Brain pericyte (primary cell): ENCODE measurements at places on chromosomes 16 and 17.

- DNase-seq = no peak
Measured at GRCh38 chr16:19700319-19700781, 17.7 kb downstream of the KNOP1 start.

DNA sequence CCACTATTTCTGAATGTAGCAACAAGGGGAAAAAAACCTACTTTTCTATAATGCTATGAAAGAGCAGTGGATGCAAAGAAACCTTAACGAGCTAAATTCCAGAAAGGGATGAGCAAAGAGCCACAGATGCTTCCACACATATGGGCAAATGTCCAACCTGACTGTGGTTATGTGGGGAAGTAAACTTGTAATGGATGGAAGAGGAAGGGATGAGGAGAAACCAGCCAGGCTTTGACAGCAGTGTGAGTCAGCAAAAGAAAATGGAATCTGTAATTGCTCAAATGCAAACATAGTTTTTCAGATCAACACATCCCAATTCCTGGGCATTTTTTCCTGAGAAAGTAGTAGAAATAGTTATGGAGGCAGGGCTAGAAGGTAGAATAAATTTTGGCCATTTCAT, 204.8 kb upstream of the CPHXL start:
- no peak for DNase-seq

- no peak for DNase-seq
Measured at GRCh38 chr17:73968680-73969079, 234.8 kb upstream of the RPL38 start.

DNA sequence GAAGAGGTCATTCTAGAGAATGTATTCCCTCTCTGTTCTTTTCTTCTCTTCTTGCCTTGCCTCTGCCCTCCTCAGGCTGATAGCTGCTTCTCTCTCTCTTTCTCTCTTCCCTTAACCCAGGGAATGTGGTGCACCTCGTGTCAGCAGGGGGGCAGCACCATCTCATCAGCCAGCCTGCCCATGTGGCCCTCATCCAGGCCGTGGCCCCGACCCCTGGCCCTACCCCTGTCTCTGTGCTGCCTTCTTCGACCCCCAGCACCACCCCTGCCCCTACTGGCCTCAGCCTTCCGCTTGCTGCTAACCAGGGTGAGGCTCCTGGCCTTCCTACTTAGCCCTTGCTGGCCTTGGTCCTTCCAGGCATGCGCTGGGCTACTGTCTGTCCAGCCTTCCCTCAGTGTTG, 23.5 kb downstream of the SRCAP start:
- DNase-seq = no peak

GRCh38 chr16:72508191-72508590, 336.2 kb upstream of the PMFBP1 start:
- DNase-seq = no peak

- DNase-seq = no peak
Measured at GRCh38 chr17:61201211-61201610, 198.4 kb upstream of the TBX2 start.

DNA sequence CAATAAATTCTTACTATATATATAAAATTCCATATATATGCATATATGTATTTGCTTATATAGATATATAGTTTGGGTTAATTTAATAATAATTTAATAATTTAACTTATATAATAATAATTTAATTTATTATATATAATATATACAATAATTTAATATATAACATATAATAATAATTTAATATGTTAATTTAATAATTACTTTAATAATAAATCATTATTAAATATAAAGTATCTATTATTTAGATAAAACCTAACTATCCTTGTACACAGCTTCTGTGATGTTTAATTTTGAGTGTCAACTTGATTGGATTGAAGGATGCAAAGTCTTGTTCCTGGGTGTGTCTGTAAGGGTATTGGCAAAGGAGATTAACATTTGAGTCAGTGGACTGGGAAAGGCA, 40.6 kb upstream of the CDH13 start:
- DNase-seq = no peak

GRCh38 chr16:47753659-47754058, 292.5 kb downstream of the PHKB start:
- no peak for DNase-seq

- no peak for DNase-seq
Measured at GRCh38 chr16:24178496-24178895, 77.6 kb upstream of the CACNG3 start.

GRCh38 chr17:47120521-47121095, 68.5 kb downstream of the CDC27 start:
- no peak for DNase-seq

DNA sequence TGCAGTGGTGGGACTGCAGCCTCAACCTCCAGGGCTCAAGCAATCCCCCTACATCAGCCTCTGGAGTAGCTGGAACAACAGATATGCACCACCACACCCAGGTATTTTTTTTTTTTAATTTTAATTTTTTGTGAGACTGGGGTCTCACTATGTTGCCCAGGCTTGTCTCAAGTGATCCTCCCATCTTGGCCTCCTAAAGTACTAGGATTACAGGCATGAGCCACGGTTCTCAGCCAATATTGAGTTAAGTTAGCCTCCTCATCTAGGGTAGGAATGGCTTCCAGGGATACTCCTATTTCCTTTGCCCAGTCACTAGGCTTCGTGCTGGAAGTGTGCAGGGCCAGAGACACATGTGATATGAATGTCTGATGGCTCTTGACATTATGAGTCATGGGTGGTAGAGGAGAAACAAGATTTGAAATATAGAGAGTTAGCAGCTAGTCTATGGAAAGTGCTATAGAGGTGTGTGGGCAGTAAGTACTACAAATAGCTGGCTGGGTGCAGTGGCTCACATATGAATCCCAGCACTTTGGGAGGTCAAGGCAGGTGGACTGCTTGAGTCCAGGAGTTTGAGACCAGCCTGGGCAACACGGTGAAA, 8.0 kb upstream of the HES7 start:
- DNase-seq = no peak
